C1 segment of cervical spinal cord (tissue), 14 donors: ENCODE measurements at places on chromosomes 1 and 21.

DNA sequence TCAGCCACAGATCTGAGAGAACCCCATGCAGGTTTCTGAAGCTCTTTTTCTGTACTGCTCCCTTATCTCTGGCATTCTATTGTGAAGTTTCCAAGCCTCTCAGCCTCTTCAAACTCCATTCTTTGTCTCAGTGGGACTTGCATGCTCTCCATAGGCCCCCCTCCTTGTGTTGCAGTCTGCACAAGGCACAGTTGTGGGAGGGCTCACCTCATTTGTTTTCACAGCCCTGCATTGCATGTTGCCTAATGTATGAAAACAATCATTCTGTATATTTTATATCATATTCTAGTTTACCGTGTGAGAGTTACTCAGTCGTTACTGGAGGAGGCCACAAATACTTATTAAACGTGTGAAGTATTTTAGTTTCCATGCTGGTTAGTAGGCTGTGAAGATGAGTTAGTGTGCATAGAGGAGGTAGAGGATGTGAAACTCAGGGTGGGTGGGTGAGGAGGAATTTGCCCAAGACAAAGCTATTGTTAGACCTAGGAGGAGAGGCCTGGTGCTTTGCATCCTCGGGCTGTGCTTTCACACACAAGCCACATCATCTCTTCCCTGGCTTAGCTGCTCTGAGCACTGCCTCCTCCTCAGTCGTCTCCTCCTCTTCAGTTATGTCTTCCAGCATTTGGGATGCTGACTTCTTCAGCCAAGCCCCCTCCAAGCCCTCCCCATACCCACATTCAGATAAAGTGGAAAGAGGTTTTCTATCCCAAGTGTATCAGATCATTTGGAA, 7.8 kb upstream of the CHI3L2 start:
- DNase-seq, result no peak

- no peak for DNase-seq
Measured at GRCh38 chr1:89671775-89672488, 39.0 kb downstream of the LRRC8C start.

- DNase-seq, result no peak
Measured at GRCh38 chr1:238960071-238960470, 426.3 kb upstream of the CHRM3 start.

DNA sequence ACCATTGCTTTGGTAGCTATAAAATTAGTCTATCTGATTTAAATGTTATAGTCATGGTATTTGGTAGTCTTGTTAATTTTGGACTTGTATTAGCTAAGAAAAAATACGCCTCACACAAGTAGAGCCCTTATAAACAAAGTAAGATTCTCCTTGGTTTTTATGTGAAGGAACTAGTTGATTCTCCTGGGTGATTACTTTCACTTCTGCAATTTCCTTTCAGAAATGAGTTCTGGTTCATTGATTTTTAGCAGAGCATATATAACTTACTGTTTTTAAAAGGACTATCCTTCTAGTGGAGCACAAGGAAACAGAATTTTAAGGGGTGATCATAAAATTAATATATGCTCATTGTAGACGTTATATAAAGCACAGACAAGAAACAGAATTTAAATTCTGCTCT, 120.1 kb downstream of the BACH1 start:
- DNase-seq, result no peak

DNA sequence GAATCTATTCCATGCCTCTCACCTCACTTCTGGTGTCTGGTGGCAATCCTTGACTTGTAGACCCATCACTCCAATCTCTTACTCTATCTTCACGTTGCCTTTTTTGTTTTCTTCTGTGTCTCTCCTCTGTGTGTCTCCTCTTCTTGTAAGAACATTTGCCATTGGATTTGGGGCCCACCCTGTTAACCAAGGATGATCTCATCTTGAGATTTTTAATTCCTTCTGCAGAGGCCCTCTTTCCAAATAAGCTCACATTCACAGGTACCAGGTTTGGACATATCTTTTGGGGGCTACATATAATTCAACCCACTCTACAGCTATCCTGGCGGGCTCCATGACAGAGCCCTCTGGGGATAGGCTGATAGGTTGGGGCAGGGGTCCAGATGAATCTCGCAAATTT, 55.8 kb downstream of the UBE2T start:
- DNase-seq, result no peak

DNA sequence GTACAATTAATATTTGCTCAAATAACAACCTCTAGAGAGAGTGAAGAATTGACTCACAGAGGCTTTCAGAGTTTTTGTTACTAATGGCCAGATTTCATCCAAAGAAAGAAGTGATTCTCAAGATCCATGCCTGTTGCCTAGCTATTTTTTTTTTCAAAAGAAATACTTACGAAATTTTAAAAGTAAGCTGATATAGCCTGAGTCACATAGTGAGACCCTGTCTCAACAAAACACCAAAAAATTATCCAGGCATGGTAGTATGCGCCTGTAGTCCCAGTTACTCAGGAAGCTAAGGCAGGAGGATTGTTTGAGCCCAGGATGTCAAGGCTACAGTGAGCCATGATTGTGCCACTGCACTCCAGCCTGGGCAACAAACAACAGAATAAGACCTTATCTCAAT, 14.6 kb downstream of the PALMD start:
- DNase-seq, result no peak

- no peak for DNase-seq
Measured at GRCh38 chr1:55232448-55233144, 17.4 kb upstream of the USP24 start.

DNA sequence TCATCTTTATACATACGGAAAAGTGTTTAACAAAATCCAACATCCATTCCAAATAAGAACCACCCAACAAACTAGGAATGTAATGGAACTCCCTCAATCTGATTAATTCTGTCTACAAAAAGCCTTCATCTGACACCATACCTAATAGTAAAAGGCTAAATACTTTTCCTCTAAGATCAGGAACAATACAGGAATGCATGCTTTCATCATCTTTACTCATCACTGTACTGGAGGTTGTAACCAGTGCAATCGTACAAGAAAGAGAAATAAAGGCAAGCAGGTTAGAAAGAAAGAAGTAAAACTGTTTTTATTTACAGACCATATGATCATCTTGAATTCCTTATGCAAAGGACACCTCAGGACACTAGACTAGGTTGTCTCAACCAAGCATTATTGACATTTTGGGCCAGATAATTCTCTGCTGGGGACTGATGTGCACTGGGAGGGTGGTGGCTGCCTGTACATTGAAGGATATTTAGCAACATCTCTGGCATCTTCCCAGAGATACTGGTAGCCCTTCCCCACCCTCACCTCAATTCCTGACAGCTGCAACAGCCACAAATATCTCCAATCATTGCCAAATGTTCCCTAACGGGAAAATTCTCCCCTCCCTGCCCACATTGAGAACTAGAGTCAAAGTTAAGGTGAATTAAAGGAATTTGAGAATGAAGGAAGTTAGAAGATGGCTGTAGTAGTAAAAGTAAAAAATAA, 30.6 kb upstream of the INSL5 start:
- DNase-seq, result no peak

GRCh38 chr1:204891860-204892259, 21.2 kb downstream of the NFASC start:
- DNase-seq, result no peak

DNA sequence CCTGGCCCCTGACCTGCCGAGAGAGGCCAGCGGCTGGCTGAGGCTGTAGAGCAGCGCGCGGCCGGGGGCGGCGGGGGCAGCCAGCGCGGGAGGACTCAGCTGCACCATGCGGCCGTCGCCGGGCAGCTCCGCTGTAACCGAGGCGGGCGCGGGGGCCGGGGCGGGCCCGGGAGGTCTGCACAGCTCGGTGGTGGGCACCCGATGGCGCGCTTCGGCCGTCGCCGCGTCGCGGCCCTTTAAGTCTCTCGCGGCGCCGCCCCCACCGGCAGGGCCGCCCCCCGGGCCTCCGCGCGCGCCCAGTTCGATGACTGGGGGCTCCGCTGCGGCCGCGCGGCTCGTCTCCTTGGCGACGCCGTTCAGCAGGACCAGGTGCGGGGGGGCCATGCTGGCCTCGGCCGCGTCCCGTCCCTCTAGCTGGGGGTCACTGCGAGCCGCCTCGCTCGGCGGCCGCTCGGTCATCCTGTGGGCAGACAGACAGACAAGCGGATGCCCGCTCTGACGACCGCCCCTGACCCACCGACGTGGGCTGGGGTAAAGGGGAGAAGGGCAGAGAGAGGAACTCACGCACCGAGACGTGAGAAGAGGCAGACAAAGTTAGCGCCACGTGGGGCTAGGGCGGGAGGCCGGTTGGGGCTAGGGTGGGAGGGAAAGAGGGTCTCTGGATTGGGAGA, 6.5 kb downstream of the TAL1 start:
- no peak for DNase-seq

- no peak for DNase-seq
Measured at GRCh38 chr1:206962272-206962671, 8.0 kb downstream of the FCAMR start.

GRCh38 chr21:37974081-37974480, 57.8 kb upstream of the KCNJ6 start:
- DNase-seq, result no peak

- DNase-seq, result no peak
Measured at GRCh38 chr1:117523111-117523510, 82.7 kb upstream of the TENT5C start.

DNA sequence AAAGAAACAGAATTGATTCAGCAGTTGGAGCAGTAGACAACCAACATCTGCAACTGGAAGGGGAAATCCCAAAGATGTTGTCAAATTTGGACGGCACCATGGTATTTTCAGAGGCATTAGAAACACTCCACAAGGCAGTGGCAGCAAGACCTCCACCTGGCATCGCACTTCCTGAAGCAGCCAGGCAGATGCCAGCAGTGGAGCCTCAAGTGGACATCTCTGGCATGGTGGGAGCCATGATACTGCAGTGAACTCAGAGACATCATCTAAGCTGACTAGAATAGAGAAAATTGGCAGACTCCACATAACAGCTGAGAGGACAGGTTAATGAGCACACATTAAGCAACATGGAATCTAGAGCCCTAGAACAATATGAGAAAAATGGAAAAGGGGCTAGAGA, 33.9 kb upstream of the RGS8 start:
- DNase-seq, result no peak

- no peak for DNase-seq
Measured at GRCh38 chr1:234529950-234530237, 50.9 kb upstream of the TARBP1 start.

- peak; percentile 86 for DNase-seq
Measured at GRCh38 chr1:72282271-72283021, at the start of gene NEGR1. NEGR1 (minus strand) TSS chr1:72282539.

- DNase-seq, result no peak
Measured at GRCh38 chr1:33745942-33746341, 117.9 kb upstream of the HMGB4 start.

DNA sequence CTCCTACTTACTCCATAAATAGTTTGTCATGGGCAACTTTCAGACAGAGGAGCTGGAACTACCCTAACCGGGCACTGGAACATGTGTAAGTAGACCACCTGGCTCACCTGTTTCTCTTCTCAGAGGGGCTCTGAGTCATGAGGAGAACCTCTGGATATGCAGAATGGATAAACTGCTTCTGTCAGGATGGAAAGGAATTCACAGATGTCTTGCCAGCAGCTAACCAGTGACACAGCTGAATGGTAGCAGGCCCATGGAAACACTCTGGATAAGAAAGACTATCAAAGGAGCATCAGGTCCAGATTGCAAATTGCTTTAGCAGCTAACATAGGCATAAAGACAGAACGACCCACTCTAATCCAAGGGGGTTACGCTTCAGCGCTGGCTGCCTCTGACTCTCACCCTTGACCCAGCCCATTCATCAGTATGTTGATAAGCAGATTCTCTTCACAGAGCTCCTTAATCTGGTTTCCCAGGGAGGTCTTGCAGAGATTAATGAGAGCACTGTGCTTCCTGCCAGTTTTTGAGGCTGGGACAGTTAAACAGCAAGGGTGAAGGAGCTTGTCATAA, 54.2 kb downstream of the HIVEP3 start:
- no peak for DNase-seq

GRCh38 chr1:30781906-30782305, 24.3 kb upstream of the LAPTM5 start:
- DNase-seq, result no peak

DNA sequence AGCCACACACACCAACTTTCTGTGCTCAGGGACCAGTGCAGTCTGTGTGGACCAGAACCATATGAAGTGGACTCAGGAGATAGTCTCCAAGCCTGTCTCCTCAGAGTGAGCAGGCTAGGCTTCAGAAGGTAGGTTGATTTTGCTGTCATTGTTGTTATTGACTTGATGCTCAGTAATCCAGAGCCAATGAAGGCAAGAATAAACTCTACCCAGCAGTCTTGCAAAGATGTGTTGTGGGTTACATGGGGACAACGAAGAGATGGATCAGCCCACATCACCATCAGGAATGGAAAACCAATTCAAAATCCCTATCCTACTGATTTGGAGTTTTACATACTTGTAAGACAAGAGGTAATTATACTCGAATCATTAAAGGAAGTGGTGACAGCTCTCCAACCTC, 37.4 kb downstream of the PHC2 start:
- no peak for DNase-seq

DNA sequence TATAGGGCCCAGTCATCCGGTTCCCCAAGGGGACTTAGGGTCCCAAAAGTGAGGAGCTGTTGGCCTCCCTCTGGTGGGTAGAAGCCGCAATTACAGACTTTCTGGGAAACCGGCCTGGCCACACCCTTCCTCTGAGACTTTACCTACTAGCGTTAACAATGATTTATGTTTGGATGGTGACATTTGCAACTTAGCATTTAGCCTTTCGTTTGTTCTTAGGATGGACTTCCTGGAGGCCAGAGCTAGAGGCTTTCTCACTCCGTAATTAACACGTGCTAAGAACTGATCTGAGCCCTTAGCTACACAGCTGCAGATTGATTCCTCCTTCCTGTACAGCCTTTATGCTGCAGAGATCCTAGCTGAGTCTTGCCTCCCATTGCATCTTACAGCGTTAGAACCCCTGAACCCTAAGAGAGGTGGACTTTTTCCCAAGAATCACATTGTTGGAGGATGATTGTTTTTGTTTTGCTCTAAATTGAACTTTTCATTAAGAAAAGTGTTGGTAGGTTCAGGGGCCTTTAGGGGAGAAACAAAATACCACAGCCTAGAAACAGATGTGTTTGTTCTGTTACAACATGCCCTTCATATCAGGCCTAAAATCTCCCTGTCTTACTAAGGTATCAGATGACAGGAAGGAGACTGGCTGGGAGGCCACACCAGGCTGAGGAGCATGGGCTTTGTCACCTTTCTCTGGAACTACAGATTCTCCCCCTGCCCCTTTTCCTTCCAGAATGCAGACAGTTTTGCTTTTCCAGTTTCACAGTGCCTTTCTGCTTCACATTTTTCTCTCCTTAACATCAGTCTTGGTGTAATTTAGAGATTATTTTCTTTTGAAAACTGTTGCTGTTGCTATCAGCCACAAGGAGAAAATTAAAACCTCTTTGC, 1.9 kb downstream of the S100A11 start:
- DNase-seq, result no peak

DNA sequence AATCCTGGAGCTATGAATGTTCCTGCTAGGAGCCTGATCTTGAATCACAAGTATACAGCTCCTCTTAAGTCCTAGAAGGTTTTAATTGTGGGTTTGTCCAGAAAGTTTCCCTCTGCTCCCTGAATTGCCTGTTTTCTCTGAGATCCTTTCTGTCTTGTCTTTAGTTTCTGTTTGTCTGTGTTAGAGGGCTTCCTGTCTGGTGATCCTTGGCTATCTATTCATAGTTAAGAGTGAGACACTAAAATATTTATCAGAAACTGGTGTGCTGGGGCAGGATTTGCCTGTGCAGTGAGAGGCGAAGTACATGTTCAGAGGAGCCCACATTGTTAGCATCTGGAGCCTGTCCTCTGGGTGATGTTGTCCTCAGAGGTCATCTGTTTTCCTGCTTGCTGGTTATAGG, 45.4 kb downstream of the ETS2 start:
- no peak for DNase-seq

GRCh38 chr1:43303471-43304313, 2.9 kb downstream of the TIE1 start:
- no peak for DNase-seq

GRCh38 chr1:225754940-225755641, 22.5 kb upstream of the SRP9 start:
- no peak for DNase-seq
